ENCODE measurements at places on chromosomes 1 and 21. TPM values are rescaled to one million over a fixed set of nuclear protein-coding genes. Genes with fewer than 3 reads are reported as not detected.

GRCh38 chr1:46689356-46689755, 17.7 kb downstream of the TEX38 start:
- peak; percentile 91 for DNase-seq

- peak; percentile 46 for DNase-seq
Observed at GRCh38 chr1:93805027-93805610, 73.9 kb downstream of the DNTTIP2 start.

DNA sequence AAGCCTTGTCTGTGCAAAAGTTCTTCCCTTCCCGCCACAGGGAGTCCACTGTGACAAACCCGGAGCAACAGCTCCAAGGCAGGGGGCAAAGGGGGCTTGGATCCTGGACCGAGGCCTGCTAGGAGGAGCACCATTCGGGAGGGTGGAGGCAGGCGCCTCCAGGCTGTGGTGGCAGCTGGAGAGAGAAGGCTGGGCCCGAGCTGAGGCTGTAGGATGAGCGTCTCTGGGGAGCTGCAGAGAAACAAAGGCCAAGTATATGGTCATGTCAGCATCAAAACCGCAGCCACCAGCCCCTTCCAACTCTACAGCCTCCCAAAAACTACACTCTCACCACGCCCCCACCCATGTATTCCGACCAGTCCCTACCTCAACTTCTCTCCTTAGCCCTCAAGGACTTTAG, 579 bp downstream of the SH3BP5L start:
- DNase-seq, result no peak

GPR25 gene
- not detected for total RNA-seq

HPCA gene
- total RNA-seq, result not detected

All from endothelial cell of umbilical vein (primary cell).